ENCODE measurements at places on chromosomes 5 and 9. TPM values are rescaled to one million over a fixed set of nuclear protein-coding genes. Genes with fewer than 3 reads are reported as not detected.

EPB41L4A gene
- total RNA-seq, result 0.64 TPM

PRUNE2 gene
- 5.5 TPM for total RNA-seq

NRARP gene
- total RNA-seq, result 0.32 TPM

UGT3A1 gene
- total RNA-seq, result not detected

SPATA31E1 gene
- not detected for total RNA-seq

WDR38 gene
- not detected for total RNA-seq

GDNF gene
- total RNA-seq, result 0.43 TPM

NR6A1 gene
- total RNA-seq, result under 0.01 TPM

SLC25A2 gene
- 0.64 TPM for total RNA-seq

PCDHB5 gene
- 0.32 TPM for total RNA-seq

GABRP gene
- total RNA-seq, result not detected

INSYN2B gene
- total RNA-seq, result 12.5 TPM

ADGRV1 gene
- total RNA-seq, result under 0.01 TPM

DNA sequence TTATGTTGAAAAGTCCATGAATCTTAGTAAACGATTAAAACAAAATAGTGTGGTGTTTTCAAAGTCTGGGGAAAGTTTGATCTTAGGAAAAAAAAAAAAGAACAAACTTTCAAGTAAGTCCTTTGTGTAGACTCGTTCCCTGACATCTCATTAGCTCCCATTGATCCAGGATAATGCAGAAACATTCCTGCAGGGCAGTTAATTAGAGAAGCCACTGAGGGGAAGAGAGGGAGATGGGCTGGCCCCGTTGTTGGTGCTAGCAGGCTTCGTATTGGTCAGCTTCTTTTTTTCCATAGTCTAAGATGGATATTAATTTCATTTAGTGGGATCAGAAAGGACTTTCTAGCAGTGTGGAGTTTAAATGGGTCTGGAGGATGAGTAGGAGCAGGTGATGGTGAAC lies 340.2 kb downstream of the DRD1 start:
- no peak for DNase-seq

- no peak for DNase-seq
These were observed 25.7 kb downstream of the OXCT1 start for GRCh38 chr5:41844502-41844901.

DNA sequence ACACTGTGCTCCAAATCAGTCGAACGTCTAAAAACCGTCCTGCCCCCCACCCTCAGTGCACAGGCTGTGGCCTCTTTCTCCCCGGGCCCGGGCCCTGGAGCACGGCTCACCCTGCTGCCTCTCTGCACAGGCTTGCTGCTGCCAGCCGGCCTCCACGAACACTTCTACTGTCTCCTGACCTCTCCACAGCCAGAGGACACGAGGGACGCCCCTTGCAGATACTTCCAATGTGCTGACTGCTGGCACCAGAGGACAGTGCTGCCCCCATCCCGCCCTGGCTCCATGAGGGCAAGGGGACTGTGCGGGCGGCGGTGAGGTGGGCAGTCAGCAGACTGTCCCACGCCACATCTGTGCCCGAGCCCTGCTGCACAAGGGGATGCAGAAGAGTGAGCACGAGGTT lies 174.8 kb downstream of the COL23A1 start:
- no peak for DNase-seq

DNA sequence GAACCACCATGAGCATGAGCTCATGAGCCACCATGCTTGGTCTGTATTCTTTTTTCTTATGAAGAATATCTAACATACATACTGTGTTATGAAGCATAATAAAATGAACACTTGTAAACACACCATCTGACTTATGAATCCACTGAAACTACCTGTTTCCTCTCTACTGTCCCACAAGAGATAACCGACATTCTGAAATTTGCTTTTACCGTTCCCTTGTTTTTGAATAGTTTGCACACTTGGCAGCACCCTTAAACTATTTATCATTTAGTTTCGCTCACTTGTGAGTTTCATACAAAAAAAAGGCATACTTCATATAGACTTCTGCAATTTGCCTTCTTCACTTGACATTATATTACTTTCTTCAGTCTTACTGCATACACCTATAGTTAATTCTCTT lies 8.9 kb downstream of the LARS1 start:
- no peak for DNase-seq

GRCh38 chr5:96463091-96463490 lies 30.0 kb upstream of the PCSK1 start:
- DNase-seq, result no peak

DNA sequence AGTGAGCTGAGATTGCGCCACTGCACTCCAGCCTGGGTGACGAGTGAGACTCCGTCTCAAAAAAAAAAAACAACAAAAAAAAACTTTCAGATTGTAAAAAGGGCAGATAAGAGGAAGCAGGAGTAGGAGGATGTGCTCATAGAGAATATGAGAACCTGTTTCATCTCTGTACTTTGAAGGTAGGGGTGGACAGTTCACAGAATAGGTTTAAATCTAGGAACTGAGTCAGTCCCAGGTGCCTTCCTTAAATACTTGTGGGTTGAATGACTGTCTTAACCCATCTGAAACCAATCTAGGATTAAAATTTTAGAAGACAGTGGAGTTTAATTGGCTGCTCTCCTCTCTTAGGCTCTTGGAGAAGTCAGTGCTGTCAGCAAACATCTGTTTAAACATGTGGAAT lies 12.4 kb downstream of the POLK start:
- DNase-seq, result no peak

GRCh38 chr5:135587721-135588663 lies 9.2 kb upstream of the CXCL14 start:
- no peak for DNase-seq

GRCh38 chr9:112725961-112726360 lies 8.0 kb upstream of the INIP start:
- no peak for DNase-seq

GRCh38 chr5:172446336-172447051 lies 7.8 kb downstream of the SH3PXD2B start:
- DNase-seq, result no peak

GRCh38 chr9:23438299-23438907 lies 387.6 kb downstream of the ELAVL2 start:
- DNase-seq, result no peak

DNA sequence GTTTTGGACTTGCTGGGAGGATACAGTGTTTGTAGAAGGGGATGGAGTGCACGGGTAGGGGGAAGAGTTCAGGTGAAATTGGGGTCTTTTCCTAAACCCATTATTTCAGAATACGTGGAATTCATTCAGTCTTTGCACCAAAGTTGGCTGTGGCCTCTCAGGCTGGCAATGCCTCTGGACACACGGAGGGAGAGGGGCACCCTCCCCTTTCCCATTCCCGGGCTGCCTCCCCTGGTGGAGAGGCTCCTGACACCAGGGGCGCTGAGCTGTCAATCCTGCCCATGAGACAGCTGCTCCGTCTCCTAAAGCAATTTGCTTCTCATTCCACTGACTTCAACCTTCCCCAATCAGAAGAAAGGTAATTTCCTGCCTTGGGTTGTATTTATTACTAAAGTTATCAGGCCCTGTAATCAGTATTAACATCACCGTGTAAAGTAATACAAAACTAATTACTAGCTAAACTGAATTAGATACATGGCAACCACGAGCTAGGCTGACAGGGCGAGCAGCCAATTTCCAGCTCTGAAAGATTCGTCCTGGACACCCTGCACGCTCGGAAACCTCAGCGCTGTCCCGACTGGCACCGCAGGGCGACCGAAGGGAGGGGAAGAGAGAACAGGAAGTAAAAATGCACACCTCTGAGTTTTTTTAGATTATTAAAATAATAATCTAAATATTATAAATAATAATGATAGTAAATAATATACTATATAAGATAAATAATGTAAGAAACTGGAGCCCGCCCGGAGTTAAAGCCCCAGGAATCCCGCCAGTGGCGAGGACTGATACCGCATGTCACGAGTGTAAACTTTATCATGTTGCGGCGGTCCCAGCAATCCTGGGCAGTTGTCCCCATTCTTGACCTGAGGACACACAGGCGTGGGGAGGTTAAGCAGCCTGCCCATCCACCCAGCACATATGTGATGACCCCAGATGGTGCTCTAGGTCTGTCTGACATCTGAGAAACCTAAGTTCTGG lies 6.9 kb upstream of the OLFM1 start:
- DNase-seq, result no peak

DNA sequence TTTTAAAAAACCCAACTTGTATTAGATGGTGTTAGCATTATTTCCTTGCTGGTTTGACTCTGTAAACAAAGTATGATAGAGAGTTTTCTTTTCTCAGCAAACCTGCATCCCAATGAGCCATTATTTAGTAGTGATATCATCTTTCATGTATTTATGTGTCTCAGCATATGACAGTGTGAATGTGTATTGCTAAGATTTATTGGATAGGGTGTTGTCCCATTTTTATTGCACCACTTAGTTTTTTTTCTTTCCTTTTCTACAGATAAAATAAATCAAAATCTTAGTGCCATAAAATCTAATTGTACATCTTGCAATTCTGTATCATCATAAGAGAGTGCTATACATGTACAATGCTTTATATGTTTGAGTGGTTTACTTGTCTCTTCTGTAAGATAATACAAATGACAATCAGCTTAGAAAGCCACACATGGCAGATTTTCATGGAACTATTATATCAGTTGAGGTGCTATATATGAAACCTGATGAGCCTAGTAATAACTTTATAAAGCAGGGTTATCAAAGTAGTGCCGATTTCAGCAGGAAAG lies 149.2 kb upstream of the CYLC2 start:
- DNase-seq, result no peak

- peak; percentile 3 for DNase-seq
These were observed 141.5 kb upstream of the NR4A3 start for GRCh38 chr9:99680191-99680590.

DNA sequence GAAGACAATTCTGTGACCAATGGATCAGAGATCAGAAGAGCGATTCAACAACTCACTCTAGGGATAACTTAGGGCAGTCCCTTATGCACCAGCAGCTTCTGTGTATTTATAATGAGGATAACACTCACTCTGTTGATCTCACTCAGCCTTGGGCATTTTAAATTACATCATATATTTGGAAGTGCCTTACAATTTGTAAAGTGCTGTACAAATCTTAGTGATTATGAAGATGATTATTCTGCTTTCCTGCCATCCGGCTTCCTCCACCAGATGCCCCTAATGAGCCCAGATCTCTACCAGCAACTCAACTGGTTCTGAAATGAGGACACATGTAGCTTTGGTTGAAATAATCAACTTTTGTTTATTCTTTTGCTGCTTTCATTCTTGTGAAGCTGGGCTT lies 105.3 kb downstream of the PCSK1 start:
- DNase-seq, result no peak

GRCh38 chr5:97764700-97765099 lies 581.7 kb upstream of the RIOK2 start:
- DNase-seq, result peak; percentile 71

DNA sequence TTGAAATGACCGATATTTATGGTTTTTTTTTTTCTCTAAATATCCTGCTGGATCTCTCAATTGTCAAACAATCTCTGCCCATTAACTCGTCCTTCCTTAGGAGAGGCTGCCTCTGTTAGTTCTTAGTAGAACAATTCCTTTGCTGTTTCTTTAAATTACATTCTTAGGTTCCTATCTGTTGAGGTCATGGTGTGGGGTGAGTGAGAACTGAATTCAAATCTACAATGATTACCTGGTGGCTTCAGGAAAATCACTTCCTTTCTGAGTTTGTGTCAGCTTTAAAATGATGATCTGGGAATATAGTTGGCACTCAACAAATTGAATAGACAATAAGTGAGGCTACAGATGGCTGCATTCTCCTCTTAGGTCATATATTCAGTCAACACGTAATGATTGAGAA lies 82.1 kb upstream of the TNFSF8 start:
- no peak for DNase-seq

DNA sequence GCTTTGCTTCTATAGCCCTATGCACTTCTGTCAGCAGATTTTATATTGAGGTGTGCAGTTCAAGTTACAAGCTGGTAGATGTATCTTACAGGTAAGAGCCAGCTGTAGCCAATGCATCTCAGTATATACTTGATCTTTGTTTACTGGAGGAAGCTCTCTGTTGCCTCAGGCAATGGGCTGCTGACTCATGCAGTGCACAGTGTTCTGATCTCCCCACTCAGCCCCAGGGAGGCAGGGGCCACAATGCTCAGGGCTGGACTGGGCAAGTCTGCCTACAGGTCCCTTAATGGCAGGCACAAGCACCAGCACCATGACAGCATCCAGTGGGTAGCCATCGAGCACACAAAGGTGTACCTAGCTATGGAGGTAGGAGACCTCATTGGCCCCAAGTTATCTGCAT lies 178.8 kb upstream of the CDH10 start:
- DNase-seq, result no peak

DNA sequence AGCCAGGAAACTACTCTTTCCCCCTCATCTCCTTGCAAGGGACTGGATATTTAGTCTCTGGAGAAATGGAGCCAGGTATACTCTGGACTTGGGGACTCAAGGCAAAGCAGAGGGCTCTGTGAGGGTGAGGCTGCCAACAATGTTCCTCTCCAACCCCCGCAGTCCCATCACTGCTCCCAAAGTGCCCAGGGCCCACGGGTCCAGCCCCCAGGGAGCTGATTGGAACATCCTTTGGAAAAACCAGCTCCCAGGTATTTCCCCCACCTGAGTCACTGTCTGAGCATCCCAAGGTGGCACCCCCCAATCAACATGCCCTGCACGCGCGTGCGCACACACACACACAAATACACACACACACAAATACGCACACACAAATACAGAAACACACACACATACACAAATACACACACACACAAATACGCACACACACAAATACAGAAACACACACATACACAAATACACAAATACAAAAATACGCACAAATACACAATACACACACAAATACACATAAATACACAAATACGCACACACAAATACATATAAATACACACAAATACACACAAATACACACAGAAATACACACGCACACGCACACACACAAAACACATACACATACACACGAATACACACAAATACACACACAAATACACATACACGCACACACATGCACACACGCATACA lies 137.4 kb downstream of the DAB2IP start:
- no peak for DNase-seq

GRCh38 chr9:17630531-17630949 lies 51.7 kb downstream of the SH3GL2 start:
- no peak for DNase-seq

- DNase-seq, result peak; percentile 17
These were observed 186.6 kb downstream of the HINT1 start for GRCh38 chr5:130978475-130978874.

- DNase-seq, result peak; percentile 70
These were observed 2.0 kb upstream of the GCNT4 start for GRCh38 chr5:75054134-75054930.

- DNase-seq, result no peak
These were observed 91.6 kb upstream of the LMX1B start for GRCh38 chr9:126521976-126522590.

DNA sequence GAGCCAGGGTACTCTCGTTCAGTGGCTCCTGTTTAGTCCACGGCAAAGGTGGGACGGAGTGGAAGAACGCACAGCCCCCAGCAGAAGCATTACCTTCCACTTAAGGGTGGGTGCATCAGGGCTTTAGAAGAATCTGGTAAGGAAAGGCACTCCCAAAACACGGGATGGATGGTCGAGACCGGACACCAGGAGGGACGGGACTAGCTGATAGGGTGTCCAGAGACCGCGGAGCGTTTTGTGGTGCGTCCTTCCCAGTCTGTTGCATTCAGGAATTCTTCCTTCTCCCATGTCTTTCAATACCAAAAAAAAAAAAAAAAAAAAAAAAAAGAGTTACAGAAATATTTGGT lies 545 bp upstream of the CTSV start:
- DNase-seq, result peak; percentile 40

- peak; percentile 46 for DNase-seq
These were observed 145.2 kb downstream of the EDIL3 start for GRCh38 chr5:84239494-84239893.

- DNase-seq, result no peak
These were observed 7.7 kb upstream of the CEP72 start for GRCh38 chr5:604391-604831.

Data from fibroblast of villous mesenchyme (primary cell).